Stimulated activated CD4-positive, alpha-beta T cell treated with anti-CD3 and anti-CD28 coated beads, Interleukin-2, amount 100 ng/mL, for 24 hours (primary cell): ENCODE measurements at places on chromosomes 4 and X.

DNA sequence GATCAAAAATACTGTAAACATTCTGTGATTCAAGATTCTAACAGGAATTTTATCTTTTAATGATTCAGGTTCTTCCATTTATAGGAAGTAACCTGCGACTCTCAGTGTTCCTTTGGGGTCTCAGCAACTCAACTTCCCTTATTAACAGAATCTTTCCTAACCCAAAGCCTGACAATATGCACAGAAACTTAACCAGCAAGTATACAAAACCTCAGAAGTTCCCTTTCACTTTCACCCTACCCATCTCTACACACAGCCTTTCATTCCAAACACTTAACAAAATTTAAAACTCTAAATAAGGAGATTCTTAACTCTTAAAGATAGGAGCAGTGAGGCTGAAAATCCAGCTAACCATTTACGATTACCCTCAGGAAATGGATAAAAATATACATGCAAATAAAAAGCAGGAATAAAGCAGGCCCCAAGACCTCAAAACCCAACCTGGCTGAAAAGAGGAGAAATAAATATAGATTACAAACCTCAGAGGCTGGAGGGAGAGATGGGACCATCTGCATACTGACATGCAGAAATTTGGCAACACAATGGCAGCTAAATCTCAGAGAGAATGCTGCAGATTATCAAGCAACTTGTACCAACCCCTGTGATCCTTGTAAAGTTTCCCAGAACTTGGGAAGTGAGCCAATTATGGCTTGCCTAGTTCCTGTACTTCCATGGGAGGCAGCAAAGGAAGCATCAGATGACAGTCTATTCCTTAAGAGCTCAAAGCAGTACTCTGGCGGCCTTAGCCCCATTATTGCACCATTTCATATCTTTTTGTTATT, 101.0 kb downstream of the ATP11C start:
- no peak for DNase-seq

- DNase-seq = no peak
Observed at GRCh38 chr4:85778632-85779131, 303.7 kb downstream of the ARHGAP24 start.

- peak; percentile 55 for DNase-seq
Observed at GRCh38 chrX:15686818-15687685, 22.4 kb upstream of the CLTRN start.

DNA sequence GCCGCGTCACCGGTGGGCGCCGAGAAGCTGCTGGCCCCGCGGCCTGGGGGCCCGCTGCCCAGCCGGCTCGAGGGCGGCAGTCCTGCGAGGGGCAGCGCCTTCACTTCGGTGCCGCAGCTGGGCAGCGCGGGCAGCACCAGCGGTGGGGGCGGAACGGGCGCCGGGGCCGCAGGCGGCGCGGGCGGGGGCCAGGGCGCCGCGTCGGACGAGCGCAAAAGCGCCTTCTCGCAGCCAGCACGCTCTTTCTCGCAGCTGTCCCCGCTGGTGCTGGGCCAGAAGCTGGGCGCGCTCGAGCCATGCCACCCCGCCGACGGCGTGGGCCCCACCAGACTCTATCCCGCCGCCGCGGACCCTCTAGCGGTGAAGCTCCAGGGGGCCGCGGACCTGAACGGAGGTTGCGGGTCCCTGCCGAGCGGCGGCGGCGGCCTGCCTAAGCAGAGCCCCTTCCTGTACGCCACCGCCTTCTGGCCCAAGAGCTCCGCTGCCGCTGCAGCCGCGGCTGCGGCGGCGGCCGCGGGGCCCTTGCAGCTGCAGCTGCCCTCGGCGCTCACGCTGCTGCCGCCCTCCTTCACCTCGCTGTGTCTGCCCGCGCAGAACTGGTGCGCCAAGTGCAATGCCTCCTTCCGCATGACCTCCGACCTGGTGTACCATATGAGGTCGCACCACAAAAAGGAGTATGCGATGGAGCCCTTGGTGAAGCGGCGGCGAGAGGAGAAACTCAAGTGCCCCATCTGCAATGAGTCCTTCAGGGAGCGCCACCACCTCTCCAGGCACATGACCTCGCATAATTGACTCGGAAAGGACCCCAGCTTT, 5.6 kb downstream of the PRDM8 start:
- DNase-seq = peak; percentile 44

GRCh38 chr4:112517067-112517634, 1.2 kb upstream of the NEUROG2 start:
- no peak for DNase-seq

- DNase-seq = no peak
Observed at GRCh38 chr4:186500721-186501304, 54.6 kb downstream of the MTNR1A start.

DNA sequence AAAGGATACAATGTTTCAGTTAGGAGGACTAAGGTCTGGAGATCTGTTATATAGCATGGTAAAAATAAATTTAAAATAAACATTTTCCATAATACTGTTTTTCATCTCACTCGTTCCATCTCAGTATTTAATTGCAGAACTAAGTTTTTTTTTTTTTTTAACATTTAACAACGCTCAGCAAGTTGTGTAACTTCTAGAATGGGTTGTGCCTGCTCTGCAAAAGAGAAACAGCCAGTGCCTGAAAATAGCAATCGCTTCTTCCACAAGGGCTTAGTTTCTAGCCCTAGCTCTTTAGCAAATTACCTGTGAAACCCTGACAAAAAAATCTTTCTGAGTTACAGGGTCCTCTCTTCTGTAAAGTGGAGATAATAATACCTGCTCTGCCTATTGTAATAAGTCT, 41.9 kb downstream of the CNGA1 start:
- DNase-seq = no peak

GRCh38 chrX:106144755-106145639, 23.1 kb upstream of the PWWP3B start:
- DNase-seq = no peak

DNA sequence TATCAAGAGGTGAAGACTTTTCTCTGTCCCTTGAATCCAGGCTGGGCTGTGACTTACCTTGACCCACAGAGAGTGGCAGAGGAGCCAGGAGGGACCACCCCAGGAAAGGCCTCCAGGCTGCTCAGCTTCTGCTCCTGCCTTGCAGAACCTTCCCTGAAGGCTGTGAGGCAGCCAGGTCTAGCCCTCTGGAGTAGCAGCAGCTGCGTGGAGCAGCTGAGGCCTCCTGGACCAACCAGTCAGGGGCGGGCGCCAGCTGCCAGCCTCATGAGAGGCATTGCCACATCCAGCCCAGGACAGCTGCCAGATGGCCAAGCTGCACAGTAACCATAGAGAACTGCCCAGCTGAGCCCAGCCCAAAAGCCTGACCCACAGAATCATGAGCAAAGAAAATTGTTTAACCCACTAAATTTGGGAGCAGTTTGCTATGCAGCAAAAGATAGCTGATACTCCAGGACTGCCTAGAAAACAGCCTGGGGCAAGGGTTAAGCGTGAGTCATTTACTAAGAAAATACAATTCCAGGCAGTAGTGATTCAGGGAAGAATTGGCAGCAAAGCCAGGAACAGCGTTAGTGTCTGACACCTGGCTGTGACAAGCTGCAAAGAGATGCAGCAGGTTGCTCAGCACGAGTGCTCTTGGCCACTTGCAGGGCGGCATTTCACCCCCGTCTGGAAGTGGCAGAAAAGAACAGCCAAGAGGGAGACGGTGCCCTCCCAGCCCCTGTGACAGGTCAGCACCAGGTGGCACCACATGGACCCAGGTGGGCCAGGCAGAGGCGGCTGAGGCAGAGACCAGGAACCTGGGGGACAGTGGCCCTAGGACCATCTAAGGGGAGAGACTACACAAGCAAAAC, 14.7 kb upstream of the PDE6B start:
- no peak for DNase-seq

- DNase-seq = no peak
Observed at GRCh38 chr4:40627540-40627939, 2.1 kb downstream of the RBM47 start.

DNA sequence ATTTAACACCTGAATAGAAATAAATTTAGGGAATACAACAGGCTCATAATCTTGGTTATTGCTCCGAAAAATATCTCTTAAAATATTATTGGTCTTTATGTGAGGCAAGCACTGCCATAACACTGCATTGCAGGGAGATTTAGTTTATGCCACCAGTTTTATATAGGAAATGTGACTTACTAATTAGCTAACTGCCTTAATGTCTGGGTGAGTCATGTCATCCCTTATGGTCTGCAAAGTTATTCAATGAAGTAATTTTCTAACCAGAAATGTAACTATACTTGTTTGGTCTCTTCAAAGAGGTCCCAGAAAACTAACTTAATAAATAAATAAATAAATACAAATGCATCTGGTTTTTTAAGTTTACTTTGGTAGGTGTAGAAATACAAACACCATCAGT, 597.2 kb downstream of the GALNTL6 start:
- no peak for DNase-seq

DNA sequence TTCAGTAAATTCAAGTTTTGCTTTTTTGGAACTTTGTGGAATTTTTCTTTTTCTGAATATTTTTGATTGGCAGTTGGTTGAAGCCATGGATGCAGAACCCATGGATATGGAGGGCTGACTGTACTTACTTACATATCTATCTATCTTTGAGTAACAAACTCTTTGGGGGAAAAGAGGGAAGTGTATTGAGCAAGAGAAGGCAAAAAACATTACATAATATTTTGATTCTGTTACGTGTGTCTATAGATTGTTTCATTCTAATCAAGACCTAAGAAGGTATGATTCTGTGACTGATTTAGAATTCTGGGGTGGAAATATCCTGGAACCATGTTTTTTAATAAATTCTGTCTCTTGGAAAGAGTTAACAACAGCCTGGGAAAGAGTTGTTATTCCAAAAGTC, 31.5 kb downstream of the GRSF1 start:
- no peak for DNase-seq
